NCI-H82 (cell line): ENCODE measurements at places on chromosomes 11 and 22.

- DNase-seq = peak; percentile 82
Measured at GRCh38 chr11:13210424-13210823, 67.2 kb upstream of the BMAL1 start.

DNA sequence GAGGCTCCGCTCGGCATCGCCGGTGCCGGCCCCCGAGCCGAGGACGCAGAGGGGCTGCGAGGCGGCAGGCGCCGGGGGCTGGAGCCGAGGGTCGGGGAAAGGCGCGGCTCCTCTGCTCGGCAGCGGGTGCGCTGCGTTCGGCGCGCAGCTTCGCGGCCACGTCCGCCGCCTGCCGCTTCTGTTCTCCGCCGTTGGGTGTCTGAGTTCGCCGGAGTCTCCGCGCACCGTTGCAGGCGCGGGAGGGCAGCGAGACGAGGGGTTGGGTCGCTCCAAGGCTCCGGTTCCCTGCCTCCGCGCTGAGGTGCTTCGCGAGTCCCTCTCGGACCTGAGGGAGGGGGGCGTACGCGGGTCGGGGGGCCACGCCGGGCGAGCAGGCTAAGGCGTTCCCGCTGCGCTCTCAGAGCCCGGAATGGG lies 347 bp downstream of the MN1 start:
- peak; percentile 24 for DNase-seq

DNA sequence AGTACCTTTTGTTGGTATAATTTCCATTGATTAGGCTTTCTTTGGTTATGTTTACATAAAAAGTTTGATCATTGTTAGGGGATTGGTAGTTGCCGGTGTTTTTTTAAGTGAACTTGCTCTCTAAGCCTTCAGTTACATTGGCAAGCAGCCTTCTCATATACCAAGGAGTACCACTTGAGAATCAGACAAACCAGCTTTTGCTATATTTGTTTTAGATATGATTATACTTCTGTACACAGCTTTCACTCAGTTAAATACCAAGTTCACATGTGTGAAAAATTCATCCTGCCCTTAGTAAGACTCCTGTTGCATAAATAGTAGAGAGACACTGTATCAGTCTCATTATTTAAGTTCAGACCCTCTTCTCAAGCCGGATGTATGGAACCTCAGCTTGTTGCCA lies 22.4 kb downstream of the ALKBH3 start:
- no peak for DNase-seq

- DNase-seq = no peak
Measured at GRCh38 chr11:70901951-70902521, 350.3 kb downstream of the SHANK2 start.

DNA sequence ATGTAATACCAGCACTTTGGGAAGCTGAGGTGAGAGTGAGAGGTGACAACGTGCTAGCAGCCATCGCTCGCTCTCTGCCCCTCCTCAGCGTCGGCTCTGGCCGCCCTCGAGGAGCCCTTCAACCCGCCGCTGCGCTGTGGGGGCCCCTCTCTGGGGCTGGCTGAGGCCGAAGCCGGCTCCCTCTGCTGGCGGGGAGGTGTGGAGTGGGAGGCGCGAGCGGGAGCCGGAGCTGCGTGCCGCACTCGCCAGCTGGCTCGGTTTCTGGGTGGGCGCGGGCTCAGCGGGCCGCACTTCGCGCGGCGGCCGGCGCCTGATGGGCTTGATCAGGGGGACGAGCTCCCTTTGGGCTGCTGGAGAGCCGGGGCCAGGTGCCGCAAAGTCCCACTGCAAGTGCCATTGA lies 98.9 kb upstream of the UBASH3B start:
- DNase-seq = peak; percentile 21

- peak; percentile 61 for DNase-seq
Measured at GRCh38 chr11:64447831-64448598, 89.1 kb downstream of the RPS6KA4 start.

DNA sequence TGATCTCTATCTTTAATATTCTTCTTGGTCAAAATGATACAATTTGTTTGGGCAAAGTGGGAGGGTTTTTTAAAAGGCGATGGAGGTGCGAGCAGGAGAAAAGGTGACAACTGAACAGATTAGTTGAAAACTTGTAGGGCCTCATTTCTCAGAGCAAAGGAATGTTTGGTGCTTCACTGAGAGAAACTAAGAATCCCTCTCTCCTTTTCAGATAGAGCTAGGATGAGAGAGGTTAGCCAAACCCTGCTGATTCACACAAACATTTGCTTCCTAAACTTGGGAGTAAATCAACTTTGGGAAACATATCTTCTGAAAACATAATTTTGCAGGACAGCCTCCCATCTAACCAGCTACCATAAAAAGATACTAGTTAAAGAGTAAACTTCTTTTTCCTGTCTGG lies 57.0 kb downstream of the PHF21A start:
- DNase-seq = no peak

DNA sequence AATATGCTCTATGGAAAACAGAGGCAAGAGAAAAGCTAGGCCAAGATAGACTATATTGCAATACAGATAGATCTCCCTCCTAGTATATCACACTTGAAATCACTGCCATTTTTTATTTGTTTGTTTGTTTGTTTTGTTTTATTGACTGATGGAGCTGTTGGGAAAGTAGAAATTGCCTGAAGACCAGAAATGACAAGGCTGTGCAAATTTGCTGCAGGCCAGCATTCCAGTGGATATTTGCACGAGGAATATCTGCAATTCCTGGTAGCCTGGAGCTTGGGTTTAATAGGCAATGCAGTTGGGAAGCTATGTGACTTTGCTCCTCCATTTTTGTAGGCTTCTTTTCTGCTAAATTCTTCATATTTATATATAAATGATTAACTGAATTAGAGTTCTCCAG lies 991.7 kb downstream of the LRRC4C start:
- DNase-seq = no peak

DNA sequence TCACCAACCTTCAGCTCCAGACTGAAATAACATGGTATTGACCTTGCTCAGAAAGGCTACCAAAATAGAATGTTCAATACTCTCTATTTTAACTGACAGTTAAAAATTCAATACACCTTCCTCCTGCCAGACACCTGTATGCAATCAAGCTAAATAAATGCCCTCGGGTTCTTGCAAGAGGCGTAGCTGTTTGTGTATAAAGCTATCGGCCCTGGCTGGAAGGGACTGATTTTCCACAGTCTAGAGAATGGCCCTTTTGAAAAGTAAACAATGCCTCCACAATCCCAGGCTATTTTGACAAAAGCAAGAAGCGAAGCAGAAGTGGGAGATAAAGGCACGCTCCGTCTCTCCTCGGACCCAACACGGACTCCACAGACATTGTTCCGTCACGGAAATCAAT lies 791.2 kb downstream of the BRD1 start:
- no peak for DNase-seq

DNA sequence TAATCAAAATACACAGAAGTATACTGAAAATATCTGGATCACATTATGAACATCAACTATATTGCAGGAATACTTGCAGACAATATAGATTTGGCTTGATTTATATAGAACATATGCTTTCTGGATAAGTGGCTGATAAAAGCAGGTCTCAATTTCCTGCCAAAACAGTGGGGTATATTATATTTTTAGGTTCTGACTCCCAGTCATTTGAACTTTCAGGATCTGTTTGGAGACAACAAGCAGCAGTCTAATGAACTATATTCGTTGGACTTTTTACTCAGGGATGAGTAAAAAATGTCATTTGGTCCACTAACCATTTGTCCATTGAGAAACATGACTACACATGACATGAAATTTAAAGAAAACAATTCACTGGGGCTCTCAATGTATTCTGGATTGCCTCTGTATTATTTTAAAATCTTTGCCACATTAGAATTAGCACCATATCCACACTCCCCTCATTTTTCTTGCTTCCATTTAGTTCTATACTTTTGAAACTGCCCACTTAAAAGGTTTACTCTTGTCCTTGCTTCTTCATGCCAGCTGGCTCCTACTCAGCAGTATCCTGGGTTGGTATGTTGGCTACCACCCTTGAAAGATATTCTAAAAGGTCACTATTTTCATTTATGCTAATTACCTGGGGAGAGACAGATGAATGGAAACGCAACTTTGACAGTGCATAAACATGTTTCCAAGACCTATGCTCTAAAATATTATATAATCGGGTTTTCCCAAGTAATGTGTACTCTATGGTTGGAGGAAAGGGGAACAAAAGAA lies 153.0 kb downstream of the APOL5 start:
- DNase-seq = no peak

DNA sequence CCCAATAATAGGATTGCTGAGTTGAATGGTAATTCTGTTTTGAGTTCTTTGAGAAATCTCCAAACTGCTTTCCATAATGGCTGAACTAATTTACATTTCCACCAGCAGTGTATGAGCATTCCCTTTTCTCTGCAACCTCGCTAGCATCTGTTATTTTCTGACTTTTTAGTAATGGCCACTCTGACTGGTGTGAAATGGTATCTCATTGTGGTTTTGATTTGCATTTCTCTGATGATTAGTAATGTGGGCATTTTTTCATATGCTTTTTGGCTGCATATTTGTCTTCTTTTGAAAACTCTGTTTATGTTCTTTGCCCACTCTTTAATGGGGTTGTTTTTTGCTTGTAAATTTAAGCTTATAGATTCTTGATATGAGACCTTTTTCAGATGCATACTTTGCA lies 97.4 kb downstream of the FDX1 start:
- DNase-seq = no peak

- no peak for DNase-seq
Measured at GRCh38 chr11:88683024-88683423, 345.5 kb upstream of the CTSC start.
